ENCODE measurements at places on chromosomes 2 and 18. TPM values are rescaled to one million over a fixed set of nuclear protein-coding genes. Genes with fewer than 3 reads are reported as not detected.
A peak's percentile ranks its signal among the peaks of the same experiment; 100 is the strongest.

The IL36G gene
- not detected for total RNA-seq

The MRPL19 gene
- total RNA-seq = 50.4 TPM

The SH3YL1 gene
- total RNA-seq = 14.5 TPM

DNA sequence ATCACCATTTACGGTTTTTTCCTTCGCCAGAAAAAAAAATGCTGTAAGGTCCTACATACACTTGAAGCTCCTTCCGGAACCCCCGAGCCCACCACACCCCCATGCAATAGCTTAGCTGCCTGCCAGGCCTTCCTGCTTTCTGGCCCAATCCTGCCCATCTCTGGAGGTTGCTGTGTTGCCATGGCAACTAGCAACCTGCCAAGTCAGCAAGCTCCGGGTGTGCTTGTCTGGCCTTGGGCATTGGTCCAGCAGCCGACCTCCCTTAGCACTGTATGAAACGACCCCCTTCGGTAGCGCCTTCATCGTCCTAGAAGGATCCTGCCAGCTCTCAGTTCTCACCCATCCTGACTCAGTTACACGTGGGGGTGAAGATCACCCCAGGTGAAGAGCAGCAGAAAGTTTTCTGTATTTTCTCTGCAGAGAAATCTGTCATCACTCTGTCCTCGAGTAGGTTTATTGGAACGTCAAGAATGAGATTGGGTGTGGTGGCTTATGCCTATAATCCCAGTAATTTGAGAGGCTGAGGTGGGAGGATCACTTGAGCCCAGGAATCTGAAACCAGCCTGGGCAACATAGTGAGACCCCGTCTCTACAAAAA is 47.4 kb upstream of the MTCL1 start:
- H3K36me3 ChIP-seq = no peaks in the 10 kb centered on the region
- peaks cover 23% of the 10 kb centered on the region for H3K27me3 ChIP-seq
- H3K27ac ChIP-seq = no peak overlapping the region
- H3K4me1 ChIP-seq = peaks cover 3% of the 10 kb centered on the region

The DTNA gene
- total RNA-seq = not detected

DNA sequence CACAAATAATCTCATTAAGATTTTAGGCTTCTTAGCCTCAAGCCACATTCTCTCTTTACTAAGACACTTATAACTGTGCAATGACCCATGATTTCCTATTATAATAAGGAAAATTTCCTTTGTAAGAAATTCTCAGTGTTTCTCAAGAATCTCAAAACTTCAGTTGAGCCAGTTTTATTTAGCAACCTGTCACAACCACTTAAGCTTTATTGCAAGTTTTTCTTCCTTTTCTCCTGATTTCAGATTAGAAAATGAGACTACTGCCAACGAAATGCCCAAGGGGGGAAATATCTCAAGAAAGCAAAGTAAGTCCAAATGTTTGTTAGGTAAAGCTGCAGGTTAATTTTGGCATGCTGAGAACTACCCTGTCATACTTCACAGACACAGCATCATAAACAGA is 178.5 kb downstream of the THADA start:
- no peak for DNase-seq
- no peak overlapping the region for H3K4me3 ChIP-seq
- peaks cover 2% of the 10 kb centered on the region for H3K4me1 ChIP-seq

DNA sequence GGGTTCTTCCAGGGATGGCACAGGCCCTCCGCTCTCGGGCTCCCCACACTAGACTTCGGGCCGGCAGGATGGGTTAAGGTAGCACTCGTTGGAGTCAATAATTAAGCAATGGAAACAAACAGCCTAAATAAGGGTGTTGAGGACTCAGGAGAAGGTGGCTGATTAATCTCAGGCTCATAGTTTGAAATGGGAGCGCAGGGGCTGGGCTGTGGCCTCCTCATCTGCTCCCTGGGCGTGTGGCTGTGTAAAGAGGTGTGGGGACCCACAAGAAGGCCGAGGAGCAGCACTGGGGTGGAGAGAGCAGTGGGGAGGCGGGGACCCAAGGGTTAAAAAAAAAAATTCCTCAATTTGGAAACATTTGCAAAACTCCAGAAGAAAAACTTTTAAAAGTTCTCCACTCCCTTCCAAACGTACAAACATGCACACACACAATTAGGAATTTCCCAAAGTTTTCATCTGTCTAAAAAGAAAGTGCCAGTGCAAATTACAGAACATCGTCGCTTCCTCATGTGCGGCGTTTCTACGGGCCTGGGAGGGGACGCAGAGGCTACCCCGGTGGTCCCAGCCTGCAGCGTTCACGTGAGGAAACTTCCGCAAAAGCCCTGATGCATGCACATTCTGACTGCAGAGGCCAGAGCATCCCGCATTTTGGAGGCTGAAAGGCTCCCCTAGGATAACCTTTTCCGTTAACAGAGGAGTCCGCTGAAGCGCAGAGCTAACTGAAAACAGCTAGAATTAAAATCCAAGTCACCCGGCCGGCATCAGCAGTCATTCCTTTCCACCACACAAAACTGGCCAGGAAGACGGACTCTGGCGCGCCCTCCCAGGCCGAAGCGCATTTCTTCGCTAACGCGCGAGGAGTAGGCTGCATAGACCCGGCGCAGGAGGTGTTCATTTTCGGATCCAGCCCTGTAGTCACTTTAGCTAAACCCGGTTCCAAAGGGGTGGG is 1.0 kb upstream of the TUBB6 start:
- DNase-seq = no peak
- H3K4me3 ChIP-seq = peak overlapping the region; percentile 71
- peaks cover 54% of the 10 kb centered on the region for H3K27me3 ChIP-seq
- no peak overlapping the region for H3K27ac ChIP-seq
- peaks cover 15% of the 10 kb centered on the region for H3K4me1 ChIP-seq

DNA sequence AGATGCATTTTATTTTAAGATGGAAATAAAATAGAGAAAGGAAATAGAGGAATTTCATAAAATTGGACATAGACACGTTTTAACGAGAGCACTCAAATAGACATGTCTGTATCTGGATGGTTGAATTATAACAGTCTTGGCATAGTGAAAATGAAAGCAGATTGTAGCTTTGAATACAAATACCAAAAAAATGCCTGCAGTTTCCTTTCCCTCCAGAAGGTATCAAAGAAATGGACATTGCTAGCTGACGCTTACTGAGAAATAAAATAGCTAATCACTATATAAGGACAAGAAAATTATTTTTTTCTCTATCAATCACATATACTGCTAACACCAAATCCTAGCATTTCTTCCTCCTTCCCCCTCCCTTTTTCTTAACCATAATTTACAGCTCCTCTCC is 11.4 kb upstream of the MAPRE2 start:
- peaks cover 6% of the 10 kb centered on the region for H3K36me3 ChIP-seq
- H3K4me1 ChIP-seq = peaks cover 28% of the 10 kb centered on the region
- peak overlapping the region; percentile 79 for H3K4me3 ChIP-seq
- H3K27ac ChIP-seq = peak overlapping the region; percentile 100

The UGT1A7 gene
- total RNA-seq = not detected

The KCNK3 gene
- not detected for total RNA-seq
